A549 treated with CpdA at 1 μM for 4 hours (cell line): ENCODE measurements at places on chromosomes 1 and 21. TPM values are rescaled to one million over a fixed set of nuclear protein-coding genes. Genes with fewer than 3 reads are reported as not detected.

The STIL gene
- 9.7 to 12.0 TPM (median 9.8 TPM) in 5 replicates for total RNA-seq

The LRRC53 gene
- total RNA-seq: not detected in 5 replicates

The LCE1E gene
- not detected in 5 replicates for total RNA-seq

The PGLYRP3 gene
- not detected in 5 replicates for total RNA-seq

The WNT3A gene
- total RNA-seq: 0.02 to 0.06 TPM (median 0.05 TPM) in 3 of 5 replicates, not detected in the others

The BLZF1 gene
- total RNA-seq: 14.3 to 24.6 TPM (median 15.6 TPM) in 5 replicates

The LYPD8 gene
- 0.15 to 0.40 TPM (median 0.26 TPM) in 3 of 5 replicates, not detected in the others for total RNA-seq

The NPR1 gene
- 0.80 to 1.2 TPM (median 0.95 TPM) in 5 replicates for total RNA-seq

The AHCYL1 gene
- 46.9 to 56.1 TPM (median 51.4 TPM) in 5 replicates for total RNA-seq

The SH2D2A gene
- total RNA-seq: 3.6 to 5.2 TPM (median 4.1 TPM) in 5 replicates
